ENCODE measurements at places on chromosomes 16 and 17. TPM values are rescaled to one million over a fixed set of nuclear protein-coding genes. Genes with fewer than 3 reads are reported as not detected.

- DNase-seq = no peak
These were observed 543.7 kb upstream of the CDH11 start for GRCh38 chr16:65665586-65665985.

DNA sequence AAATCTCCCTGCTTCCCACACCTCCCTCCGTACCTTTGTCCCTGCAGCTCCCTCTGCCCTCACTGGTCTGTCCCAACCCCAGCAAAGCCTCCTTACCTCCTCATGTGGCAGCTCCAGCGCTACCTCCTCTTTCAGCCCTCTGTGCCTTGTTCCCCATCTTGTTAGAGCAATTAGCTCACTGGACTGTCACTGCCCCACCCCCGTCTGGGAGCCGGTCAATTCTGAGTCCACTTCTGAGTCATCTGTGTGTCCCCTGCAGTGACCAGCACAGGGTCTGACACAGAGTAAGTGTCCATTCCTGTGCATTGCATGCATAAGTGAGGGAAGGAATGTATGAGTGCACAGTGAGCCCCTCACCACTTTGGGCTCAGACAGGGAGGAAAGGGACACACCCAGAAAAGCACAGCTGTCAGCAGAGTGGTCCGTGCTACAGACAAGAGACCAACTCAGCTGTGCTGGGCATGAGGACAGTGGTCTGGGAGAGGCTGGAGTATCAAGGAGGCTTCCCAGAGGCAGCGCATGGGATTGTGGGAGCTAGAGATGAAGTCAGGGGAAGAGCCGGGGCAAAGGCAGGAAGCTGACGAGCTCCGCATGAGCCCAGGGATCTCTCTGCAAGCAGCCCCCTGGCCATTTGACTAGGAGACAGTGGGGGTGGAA, 45.9 kb downstream of the PITPNM3 start:
- no peak for DNase-seq

- DNase-seq = no peak
These were observed 57.3 kb downstream of the MGAT5B start for GRCh38 chr17:76925441-76925891.

Gene TP53TG3E
- not detected for polyA plus RNA-seq

GRCh38 chr16:55214974-55215494, 109.0 kb upstream of the IRX6 start:
- no peak for DNase-seq

DNA sequence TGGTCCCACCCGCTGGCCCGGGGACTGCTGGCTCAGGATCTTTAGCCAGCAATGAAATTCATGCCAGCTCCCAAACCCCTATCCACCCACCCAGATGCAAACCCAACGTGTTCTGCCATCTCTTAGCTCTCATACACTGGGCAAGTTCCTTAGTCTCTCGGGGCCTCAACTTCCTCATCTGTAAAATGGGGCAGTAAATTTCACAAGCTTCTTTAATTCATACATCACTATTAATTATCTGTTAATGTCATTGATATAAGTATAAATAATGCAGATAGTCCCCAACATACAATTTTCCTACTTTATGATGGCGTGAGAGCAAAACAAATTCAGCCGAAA, 398.7 kb downstream of the SOX9 start:
- no peak for DNase-seq
